ENCODE measurements at places on chromosomes 6 and 20.
A peak's percentile ranks its signal among the peaks of the same experiment; 100 is the strongest.

GRCh38 chr6:144006736-144007477 lies 1.2 kb downstream of the PLAGL1 start:
- peak; percentile 7 for DNase-seq
- H3K27ac ChIP-seq = no peak overlapping the region
- peaks cover 6% of the 10 kb centered on the region for H3K27me3 ChIP-seq
- H3K4me3 ChIP-seq = no peak overlapping the region
- H3K36me3 ChIP-seq = no peaks in the 10 kb centered on the region

- no peak overlapping the region for H3K27ac ChIP-seq
- no peaks in the 10 kb centered on the region for H3K27me3 ChIP-seq
- no peaks in the 10 kb centered on the region for H3K4me1 ChIP-seq
- H3K4me3 ChIP-seq = no peak overlapping the region
These were observed 1.1 kb upstream of the PHACTR1 start for GRCh38 chr6:12715437-12715836.

GRCh38 chr6:22413681-22414311 lies 117.0 kb upstream of the PRL start:
- H3K36me3 ChIP-seq = no peaks in the 10 kb centered on the region
- no peak overlapping the region for H3K4me3 ChIP-seq
- no peak overlapping the region for H3K27ac ChIP-seq
- DNase-seq = no peak
- no peaks in the 10 kb centered on the region for H3K4me1 ChIP-seq

DNA sequence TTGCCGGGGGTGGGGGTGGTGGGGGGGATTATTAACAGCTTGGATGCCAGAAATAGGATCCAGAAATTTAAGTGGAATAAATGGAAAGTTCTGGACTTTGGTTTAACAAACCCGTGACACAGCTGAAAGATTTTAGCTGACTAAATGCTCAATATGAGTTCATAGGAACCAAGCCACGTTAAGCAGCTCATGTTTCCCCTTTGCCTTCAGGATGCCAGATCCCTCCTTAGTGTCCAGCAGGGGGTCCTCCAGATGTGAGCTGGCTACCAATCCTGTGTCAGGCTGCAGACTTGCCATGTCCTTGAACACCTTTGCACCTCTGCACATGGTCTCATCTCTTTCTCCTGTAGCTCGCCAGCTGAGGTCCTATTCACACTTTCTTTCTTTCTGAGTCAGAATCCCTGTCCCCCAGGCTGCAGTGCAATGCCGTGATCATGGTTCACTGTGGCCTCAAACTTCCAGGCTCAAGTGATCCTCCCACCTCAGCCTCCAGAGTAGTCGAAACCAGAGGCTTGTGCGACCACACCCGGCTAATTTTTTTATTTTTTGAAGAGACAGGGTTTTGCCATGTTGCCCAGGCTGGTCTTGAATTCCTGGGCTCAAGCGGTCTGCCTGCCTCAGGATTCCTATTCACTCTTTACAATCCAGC lies 133.3 kb upstream of the ARMC2 start:
- H3K4me3 ChIP-seq = no peak overlapping the region
- H3K36me3 ChIP-seq = no peaks in the 10 kb centered on the region
- H3K27ac ChIP-seq = no peak overlapping the region
- H3K27me3 ChIP-seq = no peaks in the 10 kb centered on the region
- H3K4me1 ChIP-seq = peaks cover 21% of the 10 kb centered on the region
- DNase-seq = no peak

DNA sequence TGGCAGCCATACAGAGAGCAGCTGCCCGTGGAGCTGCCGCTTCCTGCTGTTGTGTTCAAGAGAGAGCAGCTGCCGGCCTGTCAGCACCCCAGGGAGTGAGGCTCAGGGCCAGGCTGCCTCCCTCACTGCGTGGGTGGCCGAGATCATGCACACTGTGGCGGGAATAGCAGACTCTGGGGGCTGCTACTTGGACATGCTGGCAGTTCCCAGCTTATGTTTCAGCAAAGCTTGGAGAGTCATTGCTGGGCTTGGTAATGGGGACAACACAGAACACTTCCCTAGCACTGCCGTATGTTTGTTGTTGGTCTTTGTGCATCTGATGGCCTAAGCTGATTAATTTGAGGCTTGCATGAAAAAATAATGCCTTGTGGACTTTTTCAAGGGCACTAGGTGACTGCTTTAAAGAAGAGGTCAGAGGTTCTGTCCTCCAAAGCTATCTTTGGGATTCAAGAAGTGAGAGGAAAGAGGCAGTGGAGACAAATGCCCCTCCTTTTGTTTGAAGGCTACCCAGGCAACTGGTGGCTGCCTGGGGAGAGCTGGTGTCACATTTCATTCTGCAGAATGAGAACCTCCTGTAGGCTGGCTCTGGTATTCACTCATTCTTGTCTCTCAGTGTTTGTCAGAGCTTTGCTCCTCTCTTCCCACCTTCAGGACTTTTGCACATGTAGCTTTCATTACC lies 18.8 kb downstream of the MRAP2 start:
- H3K36me3 ChIP-seq = no peaks in the 10 kb centered on the region
- H3K27ac ChIP-seq = no peak overlapping the region
- no peak for DNase-seq
- H3K27me3 ChIP-seq = no peaks in the 10 kb centered on the region
- no peaks in the 10 kb centered on the region for H3K4me1 ChIP-seq

GRCh38 chr6:31697555-31697954 lies 5.6 kb downstream of the ABHD16A start:
- no peak overlapping the region for H3K4me3 ChIP-seq
- H3K27me3 ChIP-seq = no peaks in the 10 kb centered on the region
- peaks cover 26% of the 10 kb centered on the region for H3K4me1 ChIP-seq
- H3K27ac ChIP-seq = no peak overlapping the region

DNA sequence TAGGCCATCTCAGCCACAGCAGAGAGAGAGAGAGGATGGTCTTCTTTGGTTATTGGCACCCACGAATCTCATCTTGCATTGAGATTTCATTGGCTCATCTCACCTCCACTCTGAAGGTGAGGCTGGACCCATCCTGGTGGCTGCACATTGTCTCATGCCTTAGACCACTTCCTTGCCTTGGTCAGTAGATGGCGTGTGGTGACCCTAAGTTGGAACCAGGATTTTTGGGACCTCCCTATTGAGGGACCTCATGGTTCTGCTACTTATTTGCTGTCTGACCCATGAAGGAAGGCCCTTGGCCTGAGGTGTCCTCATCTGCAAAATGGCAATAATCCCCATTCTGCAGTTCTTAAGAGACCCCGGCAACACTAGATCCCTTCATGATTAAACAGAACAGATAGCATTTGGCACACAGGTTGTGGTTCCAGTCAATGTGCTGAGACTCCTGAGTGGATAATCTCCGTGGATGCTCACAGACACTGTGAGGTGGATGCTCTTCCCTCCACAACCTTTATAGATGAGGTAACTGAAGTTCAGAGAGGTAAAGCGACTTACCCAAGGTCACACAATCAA lies 21.5 kb upstream of the AAR2 start:
- H3K27me3 ChIP-seq = no peaks in the 10 kb centered on the region
- no peaks in the 10 kb centered on the region for H3K4me1 ChIP-seq
- H3K36me3 ChIP-seq = no peaks in the 10 kb centered on the region
- H3K4me3 ChIP-seq = no peak overlapping the region
- no peak for DNase-seq

DNA sequence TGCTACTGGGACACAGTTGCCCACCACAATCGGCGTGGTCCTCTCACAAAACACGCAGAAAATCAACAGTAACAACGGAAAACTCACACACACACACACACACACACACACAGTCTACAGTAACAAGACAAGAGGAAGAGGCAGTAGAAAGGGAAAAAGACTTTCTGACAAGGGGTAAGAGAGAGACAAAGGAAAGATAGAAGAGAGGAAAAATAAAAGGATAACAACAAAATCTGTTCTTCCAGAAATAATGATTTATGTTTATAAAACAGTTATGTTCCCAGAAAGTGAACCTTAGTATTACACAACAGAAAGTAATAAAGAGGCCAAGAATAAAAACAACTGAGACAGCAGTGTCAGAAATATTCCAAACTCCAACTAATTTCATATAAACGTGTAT lies 2.9 kb downstream of the RANBP9 start:
- DNase-seq = no peak
- peak overlapping the region; percentile 80 for H3K4me3 ChIP-seq
- no peak overlapping the region for H3K27ac ChIP-seq
- H3K27me3 ChIP-seq = no peaks in the 10 kb centered on the region
- no peaks in the 10 kb centered on the region for H3K36me3 ChIP-seq
- peaks cover 42% of the 10 kb centered on the region for H3K4me1 ChIP-seq

GRCh38 chr6:13671548-13672127 lies 40.0 kb downstream of the RANBP9 start:
- peaks cover 7% of the 10 kb centered on the region for H3K4me1 ChIP-seq
- H3K4me3 ChIP-seq = no peak overlapping the region
- H3K36me3 ChIP-seq = no peaks in the 10 kb centered on the region

DNA sequence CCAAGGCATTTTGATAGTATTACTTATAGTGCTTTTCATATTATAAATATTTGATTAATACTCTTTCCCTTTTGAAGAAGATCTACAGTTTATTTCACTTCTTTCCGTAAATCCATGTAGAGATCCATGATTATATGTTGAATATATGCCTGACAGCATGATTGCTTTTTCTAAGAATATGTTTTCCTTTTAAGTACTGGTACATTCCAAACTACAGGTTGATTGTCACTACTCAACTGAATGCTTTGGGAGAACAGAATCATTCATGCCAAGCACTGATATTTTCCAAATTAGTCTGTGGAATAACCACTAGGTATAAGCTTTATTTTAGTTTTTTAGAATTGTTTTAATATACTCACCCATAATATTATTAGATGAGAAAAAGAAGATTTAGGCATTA lies 330.2 kb downstream of the BCKDHB start:
- no peak for DNase-seq
- no peaks in the 10 kb centered on the region for H3K4me1 ChIP-seq
- H3K27me3 ChIP-seq = no peaks in the 10 kb centered on the region
- H3K27ac ChIP-seq = no peak overlapping the region
- no peak overlapping the region for H3K4me3 ChIP-seq

DNA sequence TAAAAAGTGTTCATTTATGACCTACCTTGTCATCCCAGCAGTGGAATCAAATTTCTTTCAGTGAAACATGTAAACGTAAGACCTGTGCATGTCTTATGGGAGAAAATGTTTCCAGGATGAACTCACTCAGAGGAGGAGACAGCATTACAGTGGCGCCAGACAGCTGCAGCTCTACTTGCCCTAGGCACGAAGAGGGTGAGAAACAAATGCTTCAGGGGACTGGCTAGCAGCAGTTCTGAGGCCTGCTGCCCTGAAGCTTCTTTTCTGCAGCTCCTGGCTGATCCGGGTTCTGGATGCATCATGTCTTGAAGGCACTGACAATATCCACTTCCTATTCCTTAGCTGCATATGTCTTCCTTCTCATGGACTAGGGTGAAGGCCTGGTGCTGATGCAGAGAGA lies 120.2 kb downstream of the QRSL1 start:
- no peaks in the 10 kb centered on the region for H3K4me1 ChIP-seq
- H3K27ac ChIP-seq = no peak overlapping the region
- no peaks in the 10 kb centered on the region for H3K27me3 ChIP-seq
- no peak overlapping the region for H3K4me3 ChIP-seq

- no peak overlapping the region for H3K4me3 ChIP-seq
- no peak for DNase-seq
- H3K27me3 ChIP-seq = no peaks in the 10 kb centered on the region
- H3K4me1 ChIP-seq = no peaks in the 10 kb centered on the region
- no peak overlapping the region for H3K27ac ChIP-seq
- H3K36me3 ChIP-seq = no peaks in the 10 kb centered on the region
These were observed 31.8 kb upstream of the DSE start for GRCh38 chr6:116338943-116339342.

GRCh38 chr20:61937146-61937962 lies 128.3 kb downstream of the TAF4 start:
- no peak for DNase-seq
- no peak overlapping the region for H3K27ac ChIP-seq
- no peaks in the 10 kb centered on the region for H3K4me1 ChIP-seq
- no peaks in the 10 kb centered on the region for H3K27me3 ChIP-seq

DNA sequence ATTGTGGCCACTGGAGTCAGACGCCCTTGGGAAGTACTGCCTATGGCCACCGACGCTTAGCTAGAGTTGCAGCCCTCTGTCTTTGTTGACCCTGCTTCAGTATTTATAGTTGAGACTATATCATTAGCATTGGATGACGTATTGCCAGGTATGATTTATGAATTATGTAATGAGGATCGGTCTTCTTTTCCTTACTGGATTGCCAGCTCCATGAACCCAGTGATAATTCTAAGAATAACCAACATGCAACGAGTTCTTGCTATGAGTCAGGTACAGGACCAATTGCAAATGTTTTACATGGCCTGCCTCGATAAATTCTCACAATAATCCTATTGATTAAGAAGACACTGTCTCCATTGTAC lies 63.5 kb downstream of the CLIC5 start:
- no peaks in the 10 kb centered on the region for H3K27me3 ChIP-seq
- H3K27ac ChIP-seq = no peak overlapping the region
- no peak overlapping the region for H3K4me3 ChIP-seq
- no peak for DNase-seq

DNA sequence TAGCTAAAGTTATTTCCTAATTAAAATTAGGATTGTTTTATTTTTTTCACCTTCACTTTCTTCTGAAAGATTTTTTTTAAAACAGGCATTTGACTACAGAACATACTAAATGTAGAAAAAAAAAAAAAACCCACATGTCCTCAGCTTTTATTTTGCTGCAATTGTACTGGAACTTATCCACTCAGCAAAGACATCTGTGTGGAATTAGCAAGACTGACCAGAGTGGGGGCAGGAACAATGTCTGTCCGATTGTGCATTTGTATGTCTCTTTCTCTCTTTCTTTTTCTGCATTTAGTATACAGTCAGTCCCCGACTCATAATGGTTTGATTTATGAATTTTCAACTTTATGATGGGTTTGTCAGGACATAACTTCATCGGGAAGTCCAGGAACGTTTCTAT lies 77.3 kb downstream of the CHD6 start:
- no peak overlapping the region for H3K4me3 ChIP-seq
- no peak for DNase-seq
- H3K4me1 ChIP-seq = no peaks in the 10 kb centered on the region
- H3K36me3 ChIP-seq = peaks cover 10% of the 10 kb centered on the region
- no peaks in the 10 kb centered on the region for H3K27me3 ChIP-seq

DNA sequence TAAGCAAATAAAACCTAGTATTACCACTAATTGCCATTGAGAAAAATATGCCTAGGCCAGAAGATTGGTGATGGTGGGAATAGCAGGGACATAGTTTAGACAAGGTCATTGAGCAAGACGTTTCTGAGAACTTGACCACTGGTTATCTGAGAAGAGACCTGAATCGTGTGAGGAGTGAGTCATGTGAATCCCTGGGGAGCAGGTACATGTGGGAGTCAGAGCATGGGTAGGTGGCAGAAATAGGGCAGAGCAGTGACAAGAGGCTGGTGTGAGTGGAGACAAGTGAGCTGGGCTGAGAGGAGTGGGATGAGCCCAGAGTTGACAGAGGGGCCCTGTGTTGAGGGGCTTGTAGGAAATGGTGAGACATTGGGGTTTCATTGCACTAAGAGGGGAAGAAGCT lies 16.4 kb downstream of the MICA start:
- no peak overlapping the region for H3K27ac ChIP-seq

- no peaks in the 10 kb centered on the region for H3K36me3 ChIP-seq
- no peaks in the 10 kb centered on the region for H3K4me1 ChIP-seq
- no peak overlapping the region for H3K27ac ChIP-seq
- H3K27me3 ChIP-seq = no peaks in the 10 kb centered on the region
These were observed 707.6 kb downstream of the QKI start for GRCh38 chr6:164122109-164122508.

- no peaks in the 10 kb centered on the region for H3K27me3 ChIP-seq
- DNase-seq = no peak
- H3K36me3 ChIP-seq = no peaks in the 10 kb centered on the region
- peaks cover 17% of the 10 kb centered on the region for H3K4me1 ChIP-seq
- no peak overlapping the region for H3K27ac ChIP-seq
- no peak overlapping the region for H3K4me3 ChIP-seq
These were observed 1.6 kb upstream of the TRIB3 start for GRCh38 chr20:378961-379336.

Data from CD4-positive, alpha-beta T cell (primary cell).